ENCODE measurements at places on chromosomes 13 and 19. TPM values are rescaled to one million over a fixed set of nuclear protein-coding genes. Genes with fewer than 3 reads are reported as not detected.
A peak's percentile ranks its signal among the peaks of the same experiment; 100 is the strongest.

DNA sequence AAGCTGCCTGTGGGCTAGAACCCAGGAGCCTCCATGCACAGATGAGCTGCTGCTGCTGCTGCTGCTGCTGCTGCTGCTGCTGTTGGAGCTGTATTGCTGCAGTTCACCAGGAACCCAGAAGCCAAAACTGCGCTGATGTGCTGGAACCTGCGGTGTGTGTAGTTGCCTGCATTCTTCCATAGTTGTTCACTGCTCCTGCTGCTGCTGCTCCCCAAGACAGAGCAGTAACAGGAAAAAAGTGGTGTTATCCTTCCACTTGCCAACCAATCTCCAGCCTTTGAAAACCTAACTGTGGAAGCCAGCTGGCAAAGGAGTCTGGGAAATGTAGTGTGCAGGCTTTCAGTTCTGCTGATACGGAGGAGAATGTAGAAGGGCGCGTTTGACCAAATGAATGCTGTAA lies 37.9 kb downstream of the ARHGAP35 start:
- no peaks in the 10 kb centered on the region for H3K27me3 ChIP-seq
- no peak for DNase-seq
- no peaks in the 10 kb centered on the region for H3K36me3 ChIP-seq

DNA sequence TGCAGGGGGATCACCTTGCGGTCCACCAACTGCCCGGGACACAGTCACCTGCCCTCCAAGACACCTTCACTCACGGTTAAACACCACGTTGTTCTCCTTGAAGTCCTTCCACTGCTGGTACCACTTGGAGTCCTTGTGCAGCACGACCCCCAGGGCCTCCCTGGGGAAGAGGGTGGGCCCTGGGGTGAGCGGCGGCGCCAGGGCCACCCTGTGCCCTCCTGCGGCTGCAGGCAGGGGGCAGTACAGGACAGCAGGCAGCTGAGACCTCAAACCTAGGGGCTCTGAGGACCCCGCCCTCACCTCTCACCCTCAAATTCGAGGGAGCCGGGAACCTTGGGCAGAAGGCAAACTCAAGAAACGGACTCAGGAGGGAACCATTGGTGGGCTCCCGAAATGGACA lies 7.5 kb upstream of the CTXN1 start:
- no peaks in the 10 kb centered on the region for H3K27me3 ChIP-seq
- peaks cover 32% of the 10 kb centered on the region for H3K36me3 ChIP-seq
- no peaks in the 10 kb centered on the region for H3K4me1 ChIP-seq
- H3K27ac ChIP-seq = no peak overlapping the region
- no peak for DNase-seq

PCP2 gene
- 0.32 TPM for total RNA-seq

MEF2B gene
- 1.5 TPM for total RNA-seq

DNA sequence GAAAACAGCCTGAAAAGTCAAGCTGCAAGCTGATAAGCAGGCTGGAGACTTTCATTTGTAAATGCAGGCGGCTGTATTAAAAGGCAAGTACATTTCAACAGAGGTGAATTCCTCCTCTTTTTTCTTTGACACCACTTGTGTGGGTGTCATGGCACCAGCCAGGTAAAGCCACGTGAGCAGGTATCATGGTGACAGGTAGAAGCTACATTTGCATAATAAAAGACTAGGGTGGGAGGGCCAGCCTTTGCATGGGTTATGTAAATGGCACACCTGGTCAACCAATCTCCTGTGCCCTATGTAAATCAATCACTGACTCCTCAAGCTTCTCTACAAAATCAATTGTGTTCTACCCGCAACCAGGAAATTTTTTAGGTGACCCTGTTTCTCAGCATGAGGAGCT lies 68.2 kb downstream of the ZNF100 start:
- H3K36me3 ChIP-seq = no peaks in the 10 kb centered on the region
- H3K4me1 ChIP-seq = no peaks in the 10 kb centered on the region
- no peaks in the 10 kb centered on the region for H3K27me3 ChIP-seq
- H3K27ac ChIP-seq = no peak overlapping the region
- H3K4me3 ChIP-seq = no peak overlapping the region
- no peak for DNase-seq

GRCh38 chr13:22789916-22790315 lies 390.9 kb upstream of the SGCG start:
- no peak overlapping the region for H3K27ac ChIP-seq
- H3K4me3 ChIP-seq = no peak overlapping the region
- no peak for DNase-seq
- no peaks in the 10 kb centered on the region for H3K36me3 ChIP-seq
- H3K27me3 ChIP-seq = no peaks in the 10 kb centered on the region

DNA sequence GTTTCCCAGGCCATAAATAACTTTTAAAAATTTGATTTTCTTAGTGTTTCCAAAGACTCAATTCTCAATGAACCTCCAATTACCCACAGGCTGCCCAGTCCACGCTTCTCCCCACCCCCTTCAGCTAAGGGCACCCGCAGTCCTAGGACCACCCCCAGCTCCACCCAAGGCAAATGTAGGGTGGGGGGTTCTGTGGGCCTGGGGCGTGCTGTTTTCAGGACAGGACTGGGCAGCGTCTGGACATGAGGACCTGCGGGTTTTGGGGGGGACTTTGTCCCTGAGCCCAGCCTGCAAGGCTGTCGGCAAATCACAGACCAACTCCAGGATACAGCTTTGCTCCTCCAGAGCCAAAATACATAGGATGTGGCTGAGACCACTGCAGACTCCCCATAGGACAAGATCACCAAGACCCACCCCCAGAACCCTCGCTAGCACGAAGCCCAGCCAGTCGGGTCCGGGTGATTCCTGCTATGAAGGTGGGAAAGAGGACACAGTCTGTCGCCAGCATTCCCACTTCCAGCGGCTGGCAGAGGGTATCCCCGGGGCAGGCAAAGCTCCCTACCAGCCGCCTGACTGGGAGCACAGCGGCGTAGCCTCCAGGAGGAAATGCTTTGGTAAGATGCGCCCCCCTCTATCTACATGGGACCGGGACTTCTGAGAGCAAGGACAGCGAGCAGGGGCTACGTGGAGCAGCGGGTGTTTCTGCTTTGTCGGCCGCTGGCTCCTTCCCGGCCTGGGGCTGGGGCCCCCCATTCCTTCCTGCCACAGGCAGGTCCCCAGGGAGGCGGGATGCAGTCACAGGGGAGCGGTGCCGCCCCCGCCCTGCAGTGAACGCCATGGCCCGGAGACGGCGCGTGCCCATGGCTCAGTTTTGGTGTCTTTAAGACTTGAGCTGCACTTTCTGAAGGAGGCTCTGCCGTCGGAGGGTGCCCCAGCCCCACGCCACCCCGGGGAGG lies 1.6 kb upstream of the TIMM13 start:
- H3K36me3 ChIP-seq = no peaks in the 10 kb centered on the region
- peak overlapping the region; percentile 94 for H3K27ac ChIP-seq
- DNase-seq = no peak
- H3K4me3 ChIP-seq = no peak overlapping the region
- H3K4me1 ChIP-seq = peaks cover 17% of the 10 kb centered on the region
- no peaks in the 10 kb centered on the region for H3K27me3 ChIP-seq

DNA sequence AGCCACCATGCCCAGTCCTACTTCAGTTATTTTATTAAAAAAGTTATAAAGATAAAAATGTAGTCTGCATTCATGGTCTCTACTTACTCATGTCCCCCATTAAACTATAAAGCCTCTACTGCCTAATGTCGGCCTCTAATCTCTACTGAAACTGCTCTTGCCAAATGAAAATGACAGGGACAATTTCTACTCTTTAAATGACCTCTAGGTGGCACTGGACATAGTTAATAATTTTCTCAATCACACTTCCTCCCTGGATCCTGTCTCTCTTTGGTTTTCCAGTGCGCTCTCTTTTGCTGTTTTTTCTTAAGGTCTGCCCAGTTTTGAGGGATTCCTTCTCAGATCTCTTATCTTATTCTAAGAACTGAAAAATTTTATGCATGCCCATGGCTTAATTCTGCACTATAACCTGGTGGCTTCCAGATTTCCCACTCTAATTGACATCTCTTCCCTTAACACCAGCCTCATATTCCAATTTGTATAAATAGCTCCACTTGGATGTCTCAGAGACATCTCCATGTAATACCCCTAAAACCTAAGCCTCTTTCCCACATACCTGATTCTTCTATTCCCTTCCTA lies 54.3 kb downstream of the MTMR6 start:
- no peak for DNase-seq
- no peak overlapping the region for H3K4me3 ChIP-seq
- H3K27me3 ChIP-seq = no peaks in the 10 kb centered on the region
- H3K36me3 ChIP-seq = no peaks in the 10 kb centered on the region

CEACAM7 gene
- total RNA-seq = 919 TPM

SIGLEC12 gene
- 0.35 TPM for total RNA-seq

DNA sequence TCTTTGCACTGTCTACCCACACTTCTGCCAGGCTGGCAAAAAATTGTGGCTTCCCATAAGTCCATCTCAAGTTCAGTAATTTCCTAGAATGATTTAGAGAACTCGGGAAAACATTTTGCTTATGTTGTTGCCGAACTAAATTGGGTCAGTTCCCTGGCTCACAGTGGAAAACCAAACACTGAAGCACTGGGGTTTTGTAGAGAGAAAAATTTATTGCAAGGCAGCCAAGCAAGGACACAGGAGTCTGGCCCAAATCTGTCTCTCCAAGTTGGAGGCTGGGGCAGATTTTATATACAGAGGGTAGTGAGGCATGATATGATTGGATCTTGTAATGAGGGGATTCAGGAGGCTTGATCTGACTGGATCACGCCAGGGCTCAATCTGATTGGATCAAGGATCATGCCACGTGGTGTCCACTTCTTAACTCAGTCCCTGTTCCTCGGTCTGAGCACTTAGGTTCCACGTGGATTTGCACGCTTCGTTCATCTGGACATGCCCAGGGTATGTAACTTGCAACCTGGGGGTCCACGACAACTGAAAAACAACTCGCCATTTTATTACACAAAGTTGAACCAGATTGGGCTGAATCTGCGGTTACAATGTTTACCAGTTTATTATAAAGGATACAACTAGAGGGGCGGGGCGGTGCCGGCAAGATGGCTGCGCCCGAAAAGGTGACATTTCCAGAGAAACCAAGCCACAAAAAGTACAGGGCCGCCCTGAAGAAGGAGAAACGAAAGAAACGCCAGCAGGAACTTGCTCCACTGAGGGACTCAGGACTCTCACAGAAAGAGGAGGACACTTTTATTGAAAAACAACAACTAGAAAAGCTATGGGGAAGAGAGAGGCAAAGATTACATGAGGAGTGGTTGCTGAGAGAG lies 7.3 kb downstream of the CD209 start:
- DNase-seq = no peak
- H3K4me3 ChIP-seq = no peak overlapping the region
- no peaks in the 10 kb centered on the region for H3K36me3 ChIP-seq
- no peak overlapping the region for H3K27ac ChIP-seq
- H3K4me1 ChIP-seq = no peaks in the 10 kb centered on the region

DNA sequence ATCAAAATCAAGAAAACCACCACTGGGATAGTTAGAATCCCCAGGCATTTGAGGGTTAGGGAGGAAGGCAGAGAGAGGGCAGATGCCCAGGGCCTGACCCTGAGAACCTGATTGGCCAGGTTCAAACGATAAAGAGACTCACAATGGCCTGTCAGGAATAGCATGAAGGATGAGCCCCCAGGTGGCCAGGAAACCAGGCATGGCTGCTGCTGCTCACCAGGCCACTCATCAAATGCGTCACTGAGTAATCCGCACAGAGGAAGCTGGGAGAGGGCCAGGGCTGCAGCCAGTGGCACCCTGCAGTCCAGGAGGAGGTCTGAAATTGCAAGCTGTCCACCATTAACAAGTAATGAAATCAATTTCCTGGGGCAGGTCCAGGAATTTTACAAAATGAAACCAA lies 111.3 kb downstream of the KATNAL1 start:
- DNase-seq = no peak
- no peak overlapping the region for H3K4me3 ChIP-seq
- no peaks in the 10 kb centered on the region for H3K4me1 ChIP-seq
- H3K27me3 ChIP-seq = no peaks in the 10 kb centered on the region

DNA sequence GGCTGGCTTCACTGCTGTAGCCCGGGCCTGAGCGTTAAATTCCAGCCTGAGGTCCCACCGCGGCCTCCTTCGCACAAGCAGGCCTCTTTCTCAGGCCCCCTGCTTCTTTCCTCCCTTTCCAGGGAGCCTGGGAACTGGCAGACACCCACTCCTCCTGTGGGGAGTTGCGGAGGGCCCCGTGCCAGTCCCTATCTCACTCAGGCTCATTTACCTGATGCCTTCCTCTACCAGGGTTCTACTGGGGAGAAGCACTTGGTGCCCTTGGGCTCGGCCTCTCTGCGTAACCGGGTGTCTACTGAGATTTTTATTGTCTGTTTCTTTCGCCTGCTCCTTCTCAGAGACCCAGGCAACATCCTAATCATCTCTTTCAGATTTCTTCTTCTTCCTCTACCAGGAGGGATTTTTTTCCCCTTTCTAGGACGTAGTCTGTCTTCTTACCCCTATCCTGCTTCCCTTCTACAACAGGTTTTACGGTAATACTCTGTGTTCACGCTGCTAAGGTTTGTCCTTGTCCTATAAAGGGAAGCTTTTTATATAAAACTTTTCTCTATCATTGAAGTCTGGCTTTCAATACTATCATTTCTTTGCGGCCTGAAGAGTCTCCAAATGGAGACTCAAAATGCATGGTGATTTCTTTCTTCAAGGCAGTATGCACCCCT lies 135.4 kb upstream of the GPR12 start:
- H3K4me3 ChIP-seq = no peak overlapping the region
- H3K4me1 ChIP-seq = no peaks in the 10 kb centered on the region
- H3K27me3 ChIP-seq = no peaks in the 10 kb centered on the region
- no peak overlapping the region for H3K27ac ChIP-seq
- DNase-seq = no peak

DNA sequence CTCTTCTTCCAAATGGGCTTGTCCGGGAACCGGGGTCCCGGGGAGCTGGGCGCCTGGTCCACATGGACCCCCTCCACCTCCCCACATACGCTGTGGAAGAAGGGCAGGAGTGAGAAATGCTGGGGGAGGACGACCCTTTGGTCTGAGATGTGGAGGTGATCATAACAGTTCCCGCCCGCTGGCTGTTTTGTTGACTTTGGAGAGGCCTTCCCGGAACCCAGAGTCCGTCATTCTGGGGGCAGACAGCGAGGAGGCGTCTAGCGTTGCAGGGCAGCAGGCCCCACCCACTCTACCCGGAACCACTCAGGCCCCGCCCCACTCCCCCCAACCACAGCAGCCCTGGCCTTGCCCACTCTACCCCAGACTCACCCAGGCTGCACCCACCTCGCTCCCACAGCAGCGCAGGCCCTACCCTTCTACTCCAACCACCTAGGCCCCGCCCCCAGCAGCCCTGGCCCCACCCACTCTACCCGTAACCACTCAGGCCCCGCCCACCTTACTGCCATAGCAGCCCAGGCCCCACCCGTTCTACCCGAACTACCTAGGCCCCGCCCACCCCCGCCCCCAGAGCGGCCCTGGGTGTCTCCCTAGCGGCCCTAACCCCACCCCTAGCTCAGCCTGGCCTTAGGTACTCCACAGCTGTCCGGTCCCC lies 7.1 kb downstream of the GPR108 start:
- peak; percentile 97 for DNase-seq
- H3K27ac ChIP-seq = peak overlapping the region; percentile 40
- no peaks in the 10 kb centered on the region for H3K27me3 ChIP-seq
- peak overlapping the region; percentile 20 for H3K4me3 ChIP-seq

GRCh38 chr13:38135592-38135991 lies 214.1 kb upstream of the UFM1 start:
- no peaks in the 10 kb centered on the region for H3K36me3 ChIP-seq
- H3K27me3 ChIP-seq = no peaks in the 10 kb centered on the region
- no peak overlapping the region for H3K27ac ChIP-seq
- no peak overlapping the region for H3K4me3 ChIP-seq
- no peaks in the 10 kb centered on the region for H3K4me1 ChIP-seq

Measured in colonic mucosa (tissue), 4 donors.